ENCODE measurements at places on chromosomes 7 and 10.
A peak's percentile ranks its signal among the peaks of the same experiment; 100 is the strongest.

- no peak for DNase-seq
These were observed 905.0 kb downstream of the LRMDA start for GRCh38 chr10:76336213-76336963.

DNA sequence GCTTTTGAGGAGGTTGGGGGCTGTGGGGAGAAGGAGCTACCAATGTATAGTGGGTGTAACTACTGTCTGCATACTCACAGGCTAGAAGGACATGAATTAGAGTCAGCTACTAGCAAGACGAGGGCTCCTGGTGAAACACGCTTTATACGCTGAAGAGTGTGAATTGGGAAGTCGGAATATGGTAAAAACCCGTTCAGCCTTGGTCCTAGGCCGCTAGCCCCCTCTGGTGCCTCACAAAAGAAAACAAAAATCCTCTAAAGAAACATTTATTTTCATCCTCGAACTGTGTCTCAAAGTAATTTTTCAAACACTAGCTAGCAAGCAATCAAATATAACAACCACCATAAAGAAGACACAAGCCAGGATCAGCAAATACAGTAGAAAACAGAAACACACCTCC is 338.1 kb upstream of the SEMA3C start:
- DNase-seq = peak; percentile 58

DNA sequence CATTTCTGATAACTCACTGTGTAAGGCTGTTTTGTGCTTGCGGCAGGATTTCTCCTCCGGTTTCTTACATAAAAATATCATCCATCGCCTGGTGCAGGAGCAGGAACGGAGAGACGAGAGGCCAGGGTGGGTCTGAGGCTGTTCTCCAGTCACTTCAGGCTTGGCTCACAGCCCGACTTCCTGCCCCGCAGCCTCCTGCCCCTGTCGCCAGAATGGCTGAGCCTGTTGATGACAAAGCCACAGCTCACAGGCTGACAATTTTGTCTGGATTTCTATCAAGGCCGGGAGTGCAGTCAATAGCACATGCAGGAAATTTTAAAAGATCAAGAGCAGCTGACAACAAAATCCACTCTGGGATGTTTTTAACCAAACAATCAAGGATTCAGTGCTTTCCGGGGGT is 229.7 kb upstream of the ZNF32 start:
- DNase-seq = no peak

DNA sequence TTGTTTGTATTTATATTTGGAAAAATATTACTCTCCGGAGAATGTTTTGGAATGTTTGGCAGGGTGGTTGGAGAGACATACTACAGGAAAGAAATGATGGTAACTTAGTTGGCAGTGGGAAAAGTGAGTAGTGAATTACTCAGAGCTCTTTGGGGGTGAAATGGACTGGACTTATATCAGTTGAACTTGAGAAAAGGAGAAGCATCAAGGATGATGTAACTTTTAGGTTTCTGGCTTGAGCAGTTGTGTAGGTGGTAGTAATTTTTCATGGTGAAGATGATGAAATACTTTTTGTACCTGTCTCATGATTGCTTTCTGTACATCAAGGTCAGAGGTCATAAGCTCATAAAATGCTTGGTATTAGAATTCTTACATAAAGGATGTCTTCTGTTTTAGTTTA is 617.2 kb downstream of the AUTS2 start:
- DNase-seq = peak; percentile 47

DNA sequence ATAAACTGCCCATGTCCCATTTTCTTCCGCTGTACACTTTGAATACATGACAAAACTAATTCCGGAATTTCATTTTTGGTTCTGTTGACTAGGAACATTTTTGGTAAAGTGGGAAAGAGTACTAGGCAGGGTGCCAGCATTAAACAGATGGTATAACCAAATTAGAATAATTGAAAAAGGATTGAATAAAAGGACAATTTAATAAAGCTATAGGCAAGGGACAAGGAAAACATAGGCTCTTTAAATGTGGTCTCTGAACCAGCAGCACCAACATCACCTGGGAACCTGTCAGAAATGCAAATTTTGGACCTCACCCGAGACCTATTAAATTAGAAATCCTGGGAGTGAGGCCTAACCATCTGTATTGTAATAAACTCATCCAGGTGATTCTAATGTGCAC is 376.9 kb downstream of the LRRTM3 start:
- no peak for DNase-seq

GRCh38 chr7:32250471-32251260 is 180.5 kb upstream of the PDE1C start:
- DNase-seq = no peak

DNA sequence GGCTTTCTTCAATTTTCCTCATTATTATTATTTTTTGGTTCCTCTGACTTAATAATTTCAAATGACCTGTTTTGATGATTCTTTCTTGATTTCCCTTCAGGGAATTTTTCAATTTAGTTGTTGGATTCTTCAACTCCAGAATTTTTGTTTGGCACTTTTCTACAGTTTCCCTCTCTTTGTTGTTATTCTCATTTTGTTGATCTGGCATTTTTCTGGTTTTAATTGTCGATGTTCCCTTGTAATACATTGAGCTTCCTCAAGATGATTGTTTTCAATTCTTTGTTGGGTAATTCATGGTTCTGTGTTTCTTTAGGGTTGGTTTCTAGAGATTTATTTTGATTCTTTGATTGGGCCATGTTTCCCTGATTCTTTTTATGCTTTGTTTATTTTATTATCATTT is 67.8 kb upstream of the DNAJC1 start:
- DNase-seq = no peak

- DNase-seq = peak; percentile 1
These were observed 628.6 kb downstream of the PHTF2 start for GRCh38 chr7:78427209-78427608.

GRCh38 chr10:53361281-53361680 is 588.7 kb upstream of the MBL2 start:
- no peak for DNase-seq

DNA sequence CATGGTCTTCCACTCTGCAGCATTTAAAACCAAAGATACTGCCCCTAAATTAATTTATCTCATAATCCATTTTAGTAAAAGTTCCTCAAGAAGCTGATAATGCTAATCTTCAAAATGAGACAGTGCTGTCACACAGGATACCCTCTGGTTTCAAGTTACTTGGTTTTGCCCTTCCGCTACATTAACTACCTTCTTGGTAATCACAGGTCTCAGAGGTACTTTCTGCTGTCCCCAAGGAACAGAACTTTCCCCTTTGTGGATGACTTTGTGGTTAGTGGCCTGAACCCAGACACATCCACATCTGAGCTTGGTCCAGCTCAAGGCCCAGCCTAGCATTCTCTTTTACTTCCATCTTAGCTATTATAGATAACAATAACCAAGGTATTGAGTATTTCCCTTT is 88.8 kb upstream of the TMEM26 start:
- DNase-seq = no peak

DNA sequence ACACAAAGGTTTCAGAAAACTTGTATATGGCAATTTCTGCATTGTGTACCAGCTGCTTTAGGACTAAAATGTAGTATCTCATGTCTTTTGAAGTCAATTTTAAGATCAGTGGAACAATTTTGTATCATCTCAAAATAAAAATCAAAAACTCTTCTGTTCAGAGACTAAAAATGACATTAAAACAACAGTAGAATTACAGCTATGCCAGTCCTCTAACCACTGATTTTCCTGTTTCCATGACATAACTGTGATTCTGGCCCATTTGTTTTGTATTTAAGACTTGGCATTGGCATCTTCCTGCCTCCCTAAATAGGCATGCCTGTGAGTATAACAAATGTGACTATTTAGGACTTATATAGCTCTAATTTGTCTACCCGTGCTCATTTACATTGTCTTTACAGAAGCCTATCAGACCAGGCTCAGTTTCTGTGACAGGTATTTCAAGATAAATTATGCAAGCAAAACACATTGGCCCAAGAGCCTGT is 29.1 kb upstream of the VPS41 start:
- DNase-seq = no peak

- DNase-seq = peak; percentile 72
These were observed 128.4 kb downstream of the ABCA13 start for GRCh38 chr7:48299580-48300169.

DNA sequence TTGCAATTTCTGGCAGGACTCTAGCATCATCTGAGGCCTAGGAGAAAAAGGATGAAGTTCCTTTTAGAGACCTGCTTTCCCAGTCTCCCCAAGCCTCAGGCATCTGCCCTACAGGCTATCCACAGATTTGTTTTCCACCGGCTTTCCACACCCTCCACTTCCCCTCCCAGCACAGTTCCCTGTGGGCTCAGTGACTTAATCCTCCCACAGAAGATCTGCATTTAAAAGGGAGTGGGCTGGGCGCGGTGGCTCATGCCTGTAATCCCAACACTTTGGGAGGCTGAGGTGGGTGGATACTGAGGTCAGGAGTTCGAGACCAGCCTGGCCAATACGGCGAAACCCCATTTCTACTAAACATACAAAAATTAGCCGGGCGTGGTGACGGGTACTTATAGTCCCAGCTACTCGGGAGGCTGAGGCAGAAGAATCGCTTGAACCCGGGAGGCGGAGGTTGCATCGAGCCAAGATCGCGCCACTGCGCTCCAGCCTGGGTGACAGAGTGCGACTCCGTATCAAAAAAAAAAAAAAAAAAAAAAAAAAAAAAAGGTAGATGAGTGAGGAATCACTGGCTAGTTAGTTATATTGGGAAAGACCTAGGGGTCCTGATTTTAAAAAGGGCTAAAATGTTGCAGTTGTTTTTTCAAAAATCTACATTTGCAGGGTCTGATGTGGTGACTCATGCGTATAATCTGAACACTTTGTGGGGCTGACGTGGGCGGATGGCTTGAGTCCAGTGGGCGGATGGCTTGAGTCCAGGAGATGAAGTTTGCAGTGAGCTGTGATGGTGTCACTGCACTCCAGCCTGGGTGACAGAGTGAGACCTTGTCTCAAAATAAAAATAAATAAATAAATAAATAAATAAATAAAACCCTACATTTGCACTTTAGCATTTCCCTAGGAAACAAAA is 119.5 kb downstream of the BAMBI start:
- DNase-seq = peak; percentile 58

DNA sequence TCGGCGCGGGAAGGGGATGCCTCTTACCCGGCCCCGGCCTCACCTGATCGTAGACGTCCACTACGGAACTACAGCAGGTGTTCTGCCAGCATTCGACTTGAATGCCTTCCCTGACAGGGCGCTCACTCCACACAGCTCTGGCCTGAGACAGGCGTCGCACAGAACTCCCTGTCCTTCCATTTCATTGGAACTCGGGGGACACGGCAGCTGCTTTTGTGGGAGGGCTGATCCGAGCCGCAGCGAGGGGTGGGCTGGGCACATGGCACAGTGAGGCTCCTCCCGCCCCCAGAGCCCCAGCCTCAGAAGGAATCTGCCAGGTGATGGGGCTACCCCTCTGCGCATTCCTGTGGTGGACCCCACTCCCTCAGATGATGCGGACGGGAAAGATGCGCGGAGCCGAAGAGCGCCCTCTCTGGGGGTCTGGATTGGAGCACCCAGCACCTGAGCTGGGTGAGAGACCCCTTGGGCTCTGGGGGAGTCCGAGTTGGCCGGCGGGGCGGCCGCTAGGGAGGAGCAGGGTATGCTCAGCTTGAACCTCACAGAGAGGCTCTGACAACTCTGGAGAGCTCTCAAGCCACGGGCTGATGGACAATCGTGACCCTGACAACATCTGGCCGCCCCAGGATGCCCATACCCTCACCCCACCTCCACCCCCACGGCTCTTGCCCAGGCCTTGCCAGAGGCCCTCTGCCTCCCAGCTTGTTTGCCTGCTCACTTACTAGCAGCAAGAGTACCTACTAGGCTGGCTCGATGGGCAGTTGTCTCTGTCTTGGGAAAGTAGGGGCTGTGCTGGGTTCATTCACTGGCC is 36.6 kb downstream of the RASGEF1A start:
- DNase-seq = no peak

GRCh38 chr7:12385364-12385786 is 18.3 kb downstream of the VWDE start:
- DNase-seq = no peak

DNA sequence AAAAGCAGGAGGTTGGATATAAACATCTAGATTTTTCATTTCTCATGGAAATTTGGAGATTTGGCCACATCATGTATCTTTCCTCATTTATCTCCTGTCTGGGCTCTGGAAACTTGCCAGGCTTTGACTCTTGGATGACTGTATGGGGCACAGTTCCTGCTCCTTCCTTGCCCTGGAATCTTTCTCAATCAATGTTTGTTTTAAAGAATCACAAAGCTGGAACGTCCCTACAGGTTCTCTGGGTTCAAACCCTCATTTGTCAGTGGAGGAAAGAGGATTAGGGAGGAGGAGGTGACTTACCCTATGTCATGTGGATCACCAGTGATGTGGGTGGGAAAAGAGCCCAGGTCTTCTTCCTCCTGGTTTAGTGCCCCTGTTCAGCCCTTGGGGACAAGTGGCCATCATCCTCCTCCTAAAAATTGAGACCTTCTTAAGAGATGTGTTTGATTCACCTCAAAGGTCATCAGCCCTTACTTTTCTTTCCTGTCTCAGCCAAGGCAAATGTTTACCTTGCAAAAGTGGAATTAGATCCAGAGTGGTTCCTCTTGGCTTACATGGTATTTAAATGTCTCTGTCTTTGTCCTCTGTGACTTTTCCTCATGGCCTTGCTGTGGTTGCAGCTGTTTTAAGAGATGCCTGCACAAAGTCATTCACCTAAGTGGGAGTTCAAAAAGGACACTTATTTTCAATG is 38.8 kb upstream of the PDZD8 start:
- peak; percentile 71 for DNase-seq

DNA sequence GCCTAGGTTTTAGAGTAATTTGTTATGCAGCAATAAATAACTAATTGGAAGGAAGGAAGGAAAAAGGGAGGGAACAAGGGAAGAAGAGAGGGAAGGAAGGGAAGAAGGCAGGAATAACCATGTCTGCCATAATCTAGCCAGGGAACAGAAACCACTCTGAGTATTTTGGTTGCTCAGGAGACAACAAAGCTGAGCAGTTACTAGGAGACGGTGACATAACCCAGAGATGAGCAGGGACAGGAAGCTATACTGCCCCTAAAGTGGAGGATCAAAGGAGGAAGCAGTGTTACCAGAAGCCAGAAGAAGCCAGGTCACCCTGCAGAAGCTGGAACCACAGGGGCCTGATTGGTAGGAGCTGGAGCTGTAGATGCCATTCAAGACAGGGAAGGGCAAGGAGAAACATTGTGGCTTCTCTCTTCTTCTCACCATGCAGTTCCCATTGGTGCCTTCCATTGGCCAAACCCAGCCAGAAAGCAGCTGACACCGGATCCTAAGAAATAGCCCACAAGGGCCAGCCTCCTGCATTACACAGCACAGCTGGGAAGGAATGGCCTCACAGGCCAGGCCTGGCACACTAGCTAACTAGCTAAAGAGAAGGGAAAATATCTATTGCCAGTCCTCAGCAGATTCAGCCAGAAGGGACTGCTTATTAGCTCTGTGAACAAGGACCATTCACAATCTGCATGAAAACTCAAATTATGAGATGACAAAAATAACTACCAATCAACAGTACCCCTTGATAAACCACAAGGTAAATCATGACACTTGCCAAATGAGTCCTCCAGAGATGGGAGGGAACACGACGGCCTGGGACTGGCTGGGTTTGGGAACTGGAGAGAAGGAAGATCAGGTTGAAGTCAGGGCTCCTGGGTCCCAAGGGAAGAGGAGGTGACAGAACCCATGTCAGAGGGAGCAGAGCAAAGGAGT is 184.5 kb upstream of the NFE2L3 start:
- no peak for DNase-seq

- no peak for DNase-seq
These were observed 157.9 kb upstream of the ZMIZ1 start for GRCh38 chr10:78910886-78911285.
